ENCODE measurements at places on chromosomes 2 and 18.

GRCh38 chr2:17791121-17791816, 25.0 kb upstream of the MSGN1 start:
- no peak for DNase-seq

GRCh38 chr18:23133860-23134779, 1.2 kb upstream of the CABLES1 start:
- DNase-seq, result peak; percentile 81

DNA sequence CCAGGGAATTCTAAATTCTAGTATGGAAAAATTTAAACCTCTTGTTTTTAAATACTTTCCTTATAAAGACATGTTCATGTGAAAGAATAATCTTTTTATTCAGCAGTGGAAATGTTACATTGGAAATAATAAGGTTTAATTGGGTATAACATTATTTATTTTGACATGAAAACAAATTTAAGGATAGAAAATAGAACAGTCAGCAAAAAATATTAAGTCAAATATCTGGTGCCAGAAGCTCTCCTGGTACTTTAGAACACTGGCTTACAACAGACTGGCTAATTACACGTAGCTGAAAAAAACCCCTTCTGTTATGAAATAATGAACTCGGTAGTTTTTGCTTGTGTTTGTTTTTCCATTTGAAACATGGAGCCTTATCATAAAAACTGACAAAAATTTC, 447.9 kb downstream of the DSEL start:
- DNase-seq, result no peak

- no peak for DNase-seq
Observed at GRCh38 chr2:74703373-74703772, 49.3 kb downstream of the SEMA4F start.

DNA sequence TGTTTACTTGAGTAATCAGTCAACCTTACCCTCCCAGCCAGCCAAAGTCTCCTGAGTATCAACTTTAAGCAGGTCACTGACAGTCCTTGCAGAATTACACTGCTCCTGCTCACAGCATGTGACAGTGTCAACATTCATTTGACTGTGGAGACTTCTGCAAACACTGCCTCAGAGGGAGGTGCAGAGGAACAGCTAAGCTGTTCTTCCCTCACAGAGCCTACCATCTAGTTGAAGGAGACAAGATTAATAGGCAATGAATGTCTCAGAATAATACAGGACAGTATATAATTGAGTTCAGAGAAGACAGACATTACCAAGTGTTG, 11.9 kb downstream of the SLC14A2 start:
- DNase-seq, result no peak

DNA sequence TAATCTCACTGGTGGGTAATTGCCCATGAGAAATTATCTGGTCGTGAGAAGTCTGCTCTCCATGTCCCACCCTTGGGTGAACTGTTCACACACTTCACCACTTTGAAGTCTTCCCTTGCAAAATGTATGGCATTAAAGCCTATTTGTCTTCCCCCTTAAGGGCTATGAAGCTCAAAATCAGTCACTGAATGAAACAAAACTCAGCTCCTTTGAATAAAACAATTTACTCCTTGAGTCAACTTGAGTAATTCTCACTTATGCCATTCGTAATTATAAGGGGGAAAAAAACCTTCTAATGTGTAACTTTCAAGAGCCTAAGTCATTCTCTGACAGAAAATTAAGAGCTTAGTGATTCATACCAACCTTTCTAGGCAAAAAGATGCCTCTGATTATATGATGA, 48.8 kb upstream of the REL start:
- DNase-seq, result no peak

GRCh38 chr2:24813691-24814137, 20.5 kb downstream of the CENPO start:
- no peak for DNase-seq

DNA sequence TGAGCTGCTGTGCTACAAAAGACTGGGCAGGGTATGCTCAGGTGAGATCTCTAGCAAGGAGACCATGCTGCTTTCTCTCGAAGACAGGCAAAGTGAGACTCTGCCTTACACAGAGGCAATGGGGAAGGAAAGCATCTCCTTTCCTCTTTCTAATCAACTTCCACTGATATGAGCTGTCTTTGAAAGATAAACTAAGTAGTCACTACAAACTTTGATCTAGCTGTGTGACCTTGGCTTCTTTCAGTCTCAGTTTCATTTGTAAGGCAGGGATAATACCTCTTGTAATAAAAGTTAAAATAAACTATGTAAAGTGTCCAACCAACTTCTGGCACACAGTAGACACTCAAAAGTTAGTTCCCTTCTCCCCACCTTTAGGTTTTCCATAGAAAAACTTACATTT, 7.5 kb downstream of the CCDC93 start:
- DNase-seq, result no peak

GRCh38 chr2:161426922-161427663, 11.0 kb downstream of the TBR1 start:
- DNase-seq, result no peak

GRCh38 chr2:184215745-184216144, 382.6 kb upstream of the ZNF804A start:
- no peak for DNase-seq

DNA sequence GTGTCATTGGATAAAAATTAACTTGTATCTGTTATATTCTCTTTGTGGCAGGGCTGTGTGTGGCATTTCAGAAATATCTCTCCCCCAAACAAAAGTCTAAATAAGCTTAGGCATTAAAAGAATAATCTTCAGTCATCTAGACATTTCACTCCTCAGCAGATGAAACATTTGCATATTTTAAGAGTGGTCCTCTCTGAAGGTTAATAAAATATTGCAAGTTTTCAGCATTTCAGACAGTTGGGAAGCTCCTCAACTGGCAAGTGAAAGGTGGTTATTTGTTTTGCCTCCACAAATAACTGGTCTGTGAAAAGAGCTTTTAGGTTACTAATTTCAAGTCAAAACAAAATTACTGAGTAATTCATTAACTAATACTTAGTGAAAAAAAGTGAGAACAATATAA, 462.6 kb downstream of the EPHA4 start:
- DNase-seq, result no peak

DNA sequence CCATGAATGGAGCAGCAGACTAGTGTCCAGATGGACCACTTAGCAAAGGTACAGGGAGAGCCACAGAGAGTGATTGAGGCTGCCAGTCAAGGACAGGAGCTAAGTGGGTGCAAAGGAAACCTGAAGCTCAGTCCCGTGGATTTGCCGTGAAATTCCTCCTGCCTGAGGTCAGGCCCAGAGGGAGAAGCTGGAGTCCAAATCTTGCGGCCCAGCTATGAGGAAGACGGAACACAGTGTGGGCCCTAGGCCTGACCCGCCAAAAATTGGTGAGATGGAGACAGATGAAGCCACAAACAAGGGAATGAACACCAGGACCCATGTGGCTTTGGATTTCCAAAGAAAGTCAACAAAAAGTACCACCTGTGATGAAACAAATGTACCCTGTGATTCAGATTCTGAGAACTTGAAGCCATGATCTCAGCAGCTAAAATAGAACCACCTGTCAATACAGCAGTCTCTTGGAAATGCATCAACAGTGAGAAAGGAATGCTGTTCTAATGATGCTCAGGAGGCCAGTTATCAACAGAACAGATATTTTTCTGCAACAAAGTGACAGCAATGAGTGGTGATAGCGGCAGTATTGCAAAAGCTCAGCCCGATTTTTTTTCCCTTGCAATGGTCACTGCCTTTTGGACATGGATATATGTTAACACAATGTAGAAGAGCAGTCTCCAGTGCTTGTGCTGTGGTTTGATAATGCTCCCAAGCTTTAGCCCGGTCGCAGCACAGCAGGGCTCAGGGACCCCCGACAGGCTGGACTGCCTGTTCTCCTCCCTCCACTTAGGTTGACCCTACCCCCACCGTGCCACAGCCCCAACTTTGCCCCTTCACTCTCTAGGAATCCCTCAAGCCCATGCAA, 10.7 kb downstream of the COL6A3 start:
- no peak for DNase-seq
